Activated T-helper 2 cell treated with anti-CD3 and anti-CD28 coated beads, Interferon-gamma antibody, Interleukin-2, Interleukin-4, amounts not matched to agents 10 μg/mL and 5 μg/mL and 100 μg/mL, durations not matched to agents 14 hours and 24 hours and 36 hours (primary cell): ENCODE measurements at places on chromosomes 6 and 20.
A peak's percentile ranks its signal among the peaks of the same experiment; 100 is the strongest.

- no peaks in the 10 kb centered on the region for H3K4me1 ChIP-seq
- H3K27ac ChIP-seq = no peak overlapping the region
- H3K27me3 ChIP-seq = no peaks in the 10 kb centered on the region
- H3K36me3 ChIP-seq = no peaks in the 10 kb centered on the region
- no peak overlapping the region for H3K4me3 ChIP-seq
These were observed 195.9 kb downstream of the CDH4 start for GRCh38 chr20:61447952-61448351.

- H3K4me1 ChIP-seq = peaks cover 43% of the 10 kb centered on the region
- peaks cover 65% of the 10 kb centered on the region for H3K36me3 ChIP-seq
- H3K4me3 ChIP-seq = no peak overlapping the region
- no peak for DNase-seq
These were observed 6.2 kb downstream of the ITCH start for GRCh38 chr20:34369265-34369664.

DNA sequence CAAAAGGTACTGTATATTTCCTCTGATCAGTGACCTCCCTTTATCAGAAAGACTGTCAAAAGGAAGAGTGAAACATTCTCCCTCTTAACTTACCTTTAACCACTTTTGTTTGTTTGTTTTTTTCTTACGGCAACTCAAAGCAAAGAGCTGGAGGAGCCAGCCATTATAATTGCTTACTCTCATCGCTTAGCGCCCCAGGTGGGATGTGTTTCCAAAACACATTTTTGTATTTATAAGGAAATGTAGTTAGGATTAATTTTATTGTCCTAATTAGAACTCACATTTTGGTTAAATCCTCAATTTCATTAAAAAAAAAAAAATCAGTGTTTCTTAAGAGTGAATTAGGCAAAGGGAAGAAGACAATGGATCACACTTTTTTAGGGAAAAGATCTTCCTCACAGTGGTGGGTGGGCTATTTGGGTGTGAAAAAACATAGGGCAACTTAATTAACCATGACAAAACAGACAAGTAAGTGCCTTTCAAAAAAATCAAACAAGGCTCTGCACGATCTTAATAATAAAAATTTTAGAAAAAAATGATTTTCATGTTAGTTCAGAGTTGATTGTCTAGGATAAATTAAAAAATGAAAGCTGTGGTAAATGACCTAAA lies 1.2 kb upstream of the PHACTR2 start:
- H3K4me3 ChIP-seq = peak overlapping the region; percentile 4
- H3K27me3 ChIP-seq = peaks cover 43% of the 10 kb centered on the region
- DNase-seq = no peak

DNA sequence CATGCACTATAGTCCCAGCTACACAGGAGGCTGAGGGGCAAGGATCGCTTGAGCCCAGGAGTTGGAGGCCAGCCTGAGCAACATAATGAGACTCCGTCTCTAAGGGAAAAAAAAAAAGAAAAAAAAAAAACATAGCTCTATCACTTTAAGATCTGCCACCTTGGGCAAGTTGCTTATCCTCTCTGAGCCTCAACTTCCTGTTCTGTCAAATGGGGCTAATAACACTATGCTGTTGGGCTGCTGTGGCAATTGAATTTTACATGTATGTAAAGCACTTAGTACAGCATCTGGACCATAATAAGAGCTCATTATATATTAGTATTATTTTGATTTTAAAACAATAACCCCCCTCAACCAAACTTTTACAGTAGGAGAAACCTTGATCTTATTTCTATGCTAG lies 141.5 kb downstream of the ATXN1 start:
- no peak for DNase-seq
- H3K36me3 ChIP-seq = peaks cover 22% of the 10 kb centered on the region
- H3K27ac ChIP-seq = peak overlapping the region; percentile 9
- peaks cover 40% of the 10 kb centered on the region for H3K4me1 ChIP-seq
- no peak overlapping the region for H3K4me3 ChIP-seq

DNA sequence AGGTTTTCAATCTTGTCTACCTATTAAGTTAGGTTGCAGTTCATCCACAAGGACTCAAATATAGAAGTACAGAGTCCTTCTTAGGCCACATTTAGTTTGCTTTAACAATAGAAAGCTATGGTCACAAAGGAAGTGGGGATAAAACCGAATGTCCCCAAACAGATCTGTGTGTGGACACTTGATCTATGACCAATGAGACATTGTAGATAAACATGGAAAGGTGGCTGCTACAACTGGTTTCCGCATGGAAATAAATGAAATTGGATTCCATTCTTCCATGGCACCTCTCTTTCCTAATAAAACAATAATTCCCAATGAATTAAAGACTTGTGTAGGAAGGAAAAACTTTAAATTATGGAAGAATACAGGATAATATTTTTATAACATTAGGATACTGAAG lies 20.4 kb upstream of the DOK5 start:
- no peaks in the 10 kb centered on the region for H3K27me3 ChIP-seq
- no peaks in the 10 kb centered on the region for H3K36me3 ChIP-seq
- H3K27ac ChIP-seq = no peak overlapping the region
- no peaks in the 10 kb centered on the region for H3K4me1 ChIP-seq
- no peak for DNase-seq
- no peak overlapping the region for H3K4me3 ChIP-seq

GRCh38 chr6:26607434-26608230 lies 10.9 kb downstream of the ABT1 start:
- peak overlapping the region; percentile 28 for H3K4me3 ChIP-seq
- peak; percentile 51 for DNase-seq
- H3K36me3 ChIP-seq = no peaks in the 10 kb centered on the region
- H3K4me1 ChIP-seq = peaks cover 16% of the 10 kb centered on the region
